ENCODE measurements at places on chromosomes 5 and 9.

DNA sequence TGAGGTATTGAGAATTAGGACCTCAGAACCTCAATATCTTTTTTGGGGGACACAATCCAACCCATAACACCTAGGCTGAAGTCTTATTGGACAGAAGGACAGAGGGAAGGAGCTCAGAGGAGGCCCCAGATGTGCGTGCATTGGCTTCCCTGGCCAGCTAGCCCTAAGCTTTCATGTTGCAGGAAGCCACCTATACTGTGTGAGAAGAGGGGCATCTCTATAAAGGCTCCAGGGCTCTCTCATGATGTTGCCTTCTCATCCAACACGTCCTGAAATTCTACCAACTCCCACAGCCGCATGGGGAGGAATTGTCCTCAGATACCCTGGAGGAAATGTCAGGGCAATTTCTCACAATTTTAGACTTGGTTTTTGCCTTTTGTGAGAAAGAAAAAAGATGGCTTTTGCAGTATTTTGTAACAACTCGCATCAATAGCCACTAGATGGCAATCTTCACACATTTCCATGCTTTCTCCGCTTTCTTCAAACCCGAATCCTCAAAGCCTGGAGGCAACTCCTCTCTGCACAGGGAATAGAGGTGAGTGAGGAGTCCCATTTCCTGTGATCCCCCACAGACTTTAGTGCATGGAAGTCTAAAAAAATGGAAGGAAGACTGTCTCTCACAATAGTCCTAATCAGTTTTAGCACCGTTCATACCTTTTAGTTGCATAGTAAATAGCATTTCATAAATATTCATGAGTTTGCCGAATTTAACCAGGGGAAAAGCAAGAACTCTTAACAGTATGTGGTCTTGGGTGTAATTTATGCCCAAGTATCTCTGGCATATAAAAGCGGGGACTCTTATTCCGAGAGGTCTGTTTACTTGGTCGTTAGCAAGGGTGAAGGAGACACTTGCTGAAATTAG lies 7.4 kb upstream of the PPP3R2 start:
- DNase-seq: no peak

DNA sequence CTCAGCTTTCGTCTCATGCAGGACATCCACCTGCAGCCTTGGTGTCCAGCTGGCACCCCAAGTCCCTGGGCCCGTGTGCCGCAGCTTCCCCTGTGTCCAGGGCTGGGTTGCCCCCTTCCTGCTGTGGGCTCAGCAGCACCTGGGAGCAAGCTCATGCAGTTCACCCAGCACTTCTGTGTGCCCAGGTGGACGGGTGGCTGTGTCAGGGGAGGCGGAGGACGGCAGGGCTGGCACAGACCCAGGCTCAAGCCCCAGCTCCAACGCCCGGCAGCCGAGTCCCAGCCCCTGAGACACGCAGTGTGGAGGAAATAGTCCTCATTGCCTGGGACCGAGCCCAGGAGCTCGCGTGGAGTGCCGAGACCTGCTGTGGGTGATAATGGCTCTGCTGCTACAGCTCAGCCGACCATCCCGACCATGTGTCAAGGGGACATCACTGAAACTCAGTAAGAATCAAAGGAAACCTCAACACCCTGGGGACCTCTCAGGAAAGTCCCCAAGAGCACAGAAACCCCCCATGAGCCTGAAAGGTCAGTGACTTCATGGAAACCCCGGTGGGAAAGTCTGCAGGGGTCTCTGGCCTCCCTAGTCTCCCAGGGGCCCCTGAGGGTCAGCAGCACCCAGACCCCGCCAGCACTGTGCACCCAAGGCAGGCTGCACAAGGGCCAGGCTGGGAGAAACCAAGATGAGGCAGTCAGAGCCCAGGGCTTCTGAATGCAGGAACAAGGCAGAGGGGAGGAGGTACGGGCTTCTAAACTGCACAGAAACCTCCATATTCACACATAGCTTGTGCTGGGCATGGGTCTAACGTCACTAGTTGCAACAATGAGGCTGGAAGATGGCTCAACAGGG lies 38.8 kb downstream of the LPCAT1 start:
- DNase-seq: no peak

- DNase-seq: no peak
Measured at GRCh38 chr5:133112026-133112660, 60.3 kb downstream of the HSPA4 start.

GRCh38 chr5:84870369-84870768 lies 485.7 kb upstream of the EDIL3 start:
- DNase-seq: no peak

DNA sequence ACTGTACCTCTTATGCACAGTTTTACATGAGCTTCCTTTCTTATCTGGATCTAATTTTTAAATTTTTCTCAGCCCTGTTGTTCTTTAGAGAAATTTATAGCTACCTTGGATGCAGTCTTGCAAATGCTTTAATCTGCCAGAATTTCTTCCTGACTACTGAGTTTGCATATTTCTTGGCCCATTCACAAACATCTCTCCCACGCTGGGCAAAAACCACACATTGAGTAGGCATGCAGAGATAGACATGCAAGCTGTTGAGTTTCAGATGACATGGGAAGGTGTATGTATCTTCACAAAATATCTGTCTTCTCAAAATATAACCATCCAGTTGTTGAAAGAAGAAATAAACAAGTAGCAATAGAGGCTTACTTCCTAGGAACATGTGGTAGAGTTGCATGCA lies 101.2 kb downstream of the PARP8 start:
- no peak for DNase-seq

DNA sequence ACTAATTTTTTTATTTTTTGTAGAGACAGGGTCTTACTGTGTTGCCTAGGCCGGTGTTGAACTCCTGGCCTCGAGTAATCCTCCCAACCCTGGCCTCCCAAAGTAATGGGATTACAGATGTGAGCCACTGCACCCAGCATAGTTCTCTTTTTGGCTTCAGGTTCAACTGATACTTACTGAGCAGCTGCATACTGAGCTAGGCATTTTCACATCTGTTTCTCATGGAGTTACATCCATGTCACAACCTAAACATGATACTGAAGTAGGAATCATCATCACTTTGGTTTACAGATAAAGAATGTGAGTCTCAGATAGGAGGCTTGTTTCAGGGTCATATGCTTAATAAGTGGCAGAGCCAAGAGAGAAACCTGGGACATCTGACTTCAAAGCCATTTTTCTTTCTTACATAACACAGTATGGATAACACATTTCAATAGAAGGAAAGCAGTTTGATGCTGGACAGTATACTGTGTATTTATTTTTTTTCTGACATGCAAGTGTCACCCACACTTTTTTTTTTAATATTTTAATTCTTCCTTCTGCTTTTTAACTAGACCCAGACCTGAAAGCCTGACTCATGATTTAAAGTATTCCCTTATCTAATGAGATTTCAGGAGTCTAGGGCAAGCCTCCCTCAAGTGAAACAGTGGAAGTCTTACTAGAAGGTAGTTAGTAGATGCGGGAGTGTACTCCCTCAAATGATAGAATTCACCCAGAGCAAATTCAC lies 90.8 kb downstream of the HACD4 start:
- no peak for DNase-seq

GRCh38 chr9:124218987-124219461 lies 38.7 kb upstream of the NEK6 start:
- no peak for DNase-seq

GRCh38 chr5:147559749-147560148 lies 49.9 kb upstream of the DPYSL3 start:
- DNase-seq: no peak

- no peak for DNase-seq
Measured at GRCh38 chr9:126377176-126377509, 50.5 kb downstream of the MVB12B start.

GRCh38 chr5:151315998-151316597 lies 12.5 kb upstream of the SLC36A3 start:
- no peak for DNase-seq

- DNase-seq: no peak
Measured at GRCh38 chr9:115198001-115198400, 80.0 kb upstream of the TNC start.

DNA sequence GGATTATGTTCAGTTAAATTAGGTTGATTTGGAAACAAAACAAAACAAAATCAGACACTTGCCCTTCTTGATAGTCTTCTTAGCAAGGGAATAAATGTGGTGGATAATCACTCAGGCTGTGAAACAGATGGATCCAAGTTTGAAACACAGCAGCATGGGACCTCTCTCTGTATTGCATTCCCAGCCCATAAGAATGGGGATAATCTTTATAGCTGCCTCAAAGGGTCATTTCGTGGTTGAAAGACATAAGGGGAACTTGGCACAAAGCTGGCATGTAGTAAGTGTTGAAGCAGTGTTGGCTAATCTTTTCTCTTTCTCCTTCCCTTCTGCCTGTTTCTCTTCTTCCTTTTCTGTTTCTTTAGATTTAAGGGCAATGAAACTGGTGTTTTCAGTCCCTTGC lies 333.9 kb upstream of the TLE4 start:
- no peak for DNase-seq

GRCh38 chr9:109011231-109011671 lies 2.0 kb downstream of the CTNNAL1 start:
- DNase-seq: no peak

GRCh38 chr5:96339862-96340261 lies 93.2 kb downstream of the PCSK1 start:
- DNase-seq: no peak

GRCh38 chr5:170263906-170264305 lies 31.1 kb downstream of the C5orf58 start:
- no peak for DNase-seq

- DNase-seq: no peak
Measured at GRCh38 chr5:126864042-126864688, 87.2 kb downstream of the LMNB1 start.

DNA sequence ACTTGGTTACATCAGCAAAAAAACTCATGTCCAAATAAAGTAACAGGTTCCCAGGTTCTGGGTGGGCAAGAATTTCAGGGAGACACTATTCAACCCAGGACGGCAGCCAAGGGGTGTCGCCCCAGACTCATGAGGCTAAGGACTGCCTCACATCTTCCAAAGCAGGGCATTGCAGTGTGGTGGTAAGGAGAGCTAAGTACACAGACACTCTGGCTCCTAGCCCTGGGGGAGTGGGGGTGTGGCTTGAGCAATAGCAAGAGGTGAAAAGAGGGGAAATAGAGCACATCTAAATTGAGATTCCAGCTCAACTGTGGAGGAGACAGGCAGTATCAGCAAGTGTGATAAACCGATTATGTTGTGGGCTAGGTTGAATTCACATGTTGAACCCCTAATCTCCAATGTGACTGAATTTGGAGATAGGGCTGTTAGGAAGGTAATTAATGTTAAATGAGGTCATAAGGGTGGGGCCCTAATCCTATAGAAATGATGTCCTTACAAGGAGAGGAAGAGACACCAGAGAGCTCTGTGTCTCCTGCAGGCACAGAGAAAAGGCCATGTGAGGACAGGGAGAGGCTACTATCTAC lies 49.9 kb upstream of the MARCHF11 start:
- DNase-seq: no peak

GRCh38 chr9:132898051-132898450 lies 19.4 kb downstream of the SPACA9 start:
- no peak for DNase-seq

DNA sequence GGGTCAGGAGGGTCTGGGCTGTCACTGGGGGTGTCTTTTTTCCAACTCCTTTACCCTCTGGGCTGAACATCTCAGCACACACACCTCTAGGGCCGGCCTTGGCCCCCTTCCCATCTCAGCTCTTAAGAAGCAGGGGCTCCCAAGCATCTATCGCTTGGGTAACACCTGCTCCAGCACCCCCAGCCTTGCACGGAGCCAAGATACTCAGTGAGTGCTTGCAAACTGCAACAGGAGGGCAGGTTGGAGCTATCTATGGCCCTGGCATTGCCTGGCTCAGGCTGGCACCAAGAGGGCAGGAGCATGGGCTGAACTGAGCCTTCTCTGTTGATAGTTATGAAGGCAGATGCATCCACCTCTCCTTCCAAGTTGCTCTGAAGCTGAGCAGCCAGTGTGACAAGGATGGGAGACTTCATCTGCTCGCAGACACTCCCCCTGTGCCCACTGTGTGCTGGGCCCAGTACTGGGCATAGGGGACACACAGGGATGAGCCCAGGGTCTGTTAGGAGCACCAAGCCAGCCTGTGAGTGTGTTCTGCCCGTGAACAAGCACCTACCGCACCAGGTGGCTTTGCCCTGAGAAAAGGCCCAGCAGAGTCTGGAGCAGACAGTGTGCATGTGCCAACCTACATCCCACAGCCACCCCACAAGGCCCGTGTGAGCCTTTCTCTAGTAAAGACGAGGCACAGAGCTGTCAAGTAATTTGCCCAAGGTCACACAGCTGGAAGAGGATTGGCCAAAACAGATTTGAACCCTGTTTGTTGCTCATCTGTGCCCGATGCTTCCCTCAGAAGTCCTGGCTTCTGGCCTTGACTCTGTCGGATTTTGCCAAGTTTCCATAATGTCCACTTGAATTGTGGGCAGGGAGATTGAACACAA lies 58.2 kb downstream of the PHF2 start:
- no peak for DNase-seq

DNA sequence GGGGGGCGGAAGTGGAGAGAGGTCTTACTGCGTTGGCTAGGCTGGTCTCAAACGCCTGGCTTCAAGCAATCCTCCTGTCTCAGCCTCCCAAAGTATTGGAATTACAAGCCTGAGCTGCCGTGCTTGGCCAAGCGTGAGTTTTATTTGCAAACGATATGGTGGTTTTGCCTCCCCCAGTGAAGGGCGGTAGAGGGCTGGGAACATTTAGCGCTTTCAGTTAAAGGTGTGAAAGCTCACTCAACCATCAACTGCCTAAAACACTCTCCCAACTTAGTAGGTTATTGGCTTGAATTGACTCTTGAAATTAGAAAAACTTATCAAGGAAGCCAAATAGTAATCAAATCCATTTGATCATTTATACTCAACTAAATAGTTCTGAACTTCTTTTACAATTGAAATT lies 156.3 kb downstream of the ESM1 start:
- no peak for DNase-seq

DNA sequence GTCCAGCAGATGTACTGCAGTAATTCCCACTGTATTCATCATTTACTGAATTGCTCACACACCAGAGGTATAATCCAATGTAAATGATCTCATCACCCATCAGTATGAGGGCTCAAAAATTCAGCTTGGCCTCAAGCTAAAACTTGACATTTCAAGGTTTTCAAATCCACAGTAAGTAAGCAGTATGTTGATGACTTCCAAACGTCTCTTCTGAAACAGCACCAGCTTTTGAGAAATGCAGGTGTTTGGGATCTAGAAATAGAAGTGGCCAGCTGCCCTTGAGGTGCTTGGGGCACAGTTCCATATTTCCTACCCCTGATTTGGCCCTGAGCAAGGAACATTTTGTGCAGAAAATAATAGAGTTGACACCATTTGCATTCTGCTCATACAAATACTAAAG lies 388.0 kb upstream of the TUSC1 start:
- no peak for DNase-seq

DNA sequence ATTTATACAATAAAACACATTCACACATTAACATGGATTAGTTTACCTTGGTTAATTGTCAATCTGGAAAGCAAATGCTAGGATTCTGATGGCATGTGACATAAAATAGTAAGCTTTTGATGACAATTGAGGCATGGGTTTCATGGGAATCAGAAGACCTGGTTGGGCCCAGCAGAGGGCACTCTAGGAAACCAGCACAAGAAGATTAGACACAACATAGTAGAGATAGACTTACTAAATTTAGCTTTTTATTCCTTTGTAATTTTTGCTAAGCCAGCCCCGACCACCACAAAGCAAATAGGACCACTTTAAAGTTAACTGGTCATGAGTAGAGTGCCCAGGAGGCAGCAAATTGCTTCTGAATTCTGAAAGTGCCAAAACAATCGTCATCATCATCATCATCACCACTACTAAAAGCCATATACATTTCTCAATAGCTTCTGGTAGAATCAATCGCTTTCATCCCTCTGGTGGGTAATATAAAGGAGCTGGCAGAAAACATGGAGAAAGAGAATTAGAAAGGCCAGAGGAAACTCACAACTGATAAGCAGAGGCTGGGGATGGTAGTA lies 163.2 kb downstream of the ARRDC3 start:
- no peak for DNase-seq

GRCh38 chr9:37528652-37529471 lies 43.1 kb downstream of the POLR1E start:
- no peak for DNase-seq

Measured in BJ (cell line).